ENCODE measurements at places on chromosomes 6 and 20. TPM values are rescaled to one million over a fixed set of nuclear protein-coding genes. Genes with fewer than 3 reads are reported as not detected.

The STX11 gene
- 103 TPM for total RNA-seq

The HLA-DRA gene
- 293 TPM for total RNA-seq

The LZTS3 gene
- 6.2 TPM for total RNA-seq

The RNF39 gene
- total RNA-seq, result not detected

The HLA-DQB1 gene
- total RNA-seq, result 10.3 TPM

The TP53TG5 gene
- total RNA-seq, result 0.57 TPM

The ZBP1 gene
- total RNA-seq, result not detected

The CCN2 gene
- 87.4 TPM for total RNA-seq

The LSM2 gene
- total RNA-seq, result 25.7 TPM

The RGS17 gene
- total RNA-seq, result 2.4 TPM

The MCCD1 gene
- not detected for total RNA-seq

The OGFRL1 gene
- total RNA-seq, result 59.5 TPM

The KCNK5 gene
- 1.0 TPM for total RNA-seq

The MYBL2 gene
- total RNA-seq, result 0.57 TPM

The BMP5 gene
- 5.8 TPM for total RNA-seq

The HNF4A gene
- not detected for total RNA-seq

The C6orf141 gene
- total RNA-seq, result 4.1 TPM

The AIG1 gene
- total RNA-seq, result 41.6 TPM

The KCNG1 gene
- total RNA-seq, result 0.34 TPM

The ALDH8A1 gene
- total RNA-seq, result not detected

The PGC gene
- not detected for total RNA-seq
